H4 (cell line): ENCODE measurements at places on chromosomes 6 and 20. TPM values are rescaled to one million over a fixed set of nuclear protein-coding genes. Genes with fewer than 3 reads are reported as not detected.

DNA sequence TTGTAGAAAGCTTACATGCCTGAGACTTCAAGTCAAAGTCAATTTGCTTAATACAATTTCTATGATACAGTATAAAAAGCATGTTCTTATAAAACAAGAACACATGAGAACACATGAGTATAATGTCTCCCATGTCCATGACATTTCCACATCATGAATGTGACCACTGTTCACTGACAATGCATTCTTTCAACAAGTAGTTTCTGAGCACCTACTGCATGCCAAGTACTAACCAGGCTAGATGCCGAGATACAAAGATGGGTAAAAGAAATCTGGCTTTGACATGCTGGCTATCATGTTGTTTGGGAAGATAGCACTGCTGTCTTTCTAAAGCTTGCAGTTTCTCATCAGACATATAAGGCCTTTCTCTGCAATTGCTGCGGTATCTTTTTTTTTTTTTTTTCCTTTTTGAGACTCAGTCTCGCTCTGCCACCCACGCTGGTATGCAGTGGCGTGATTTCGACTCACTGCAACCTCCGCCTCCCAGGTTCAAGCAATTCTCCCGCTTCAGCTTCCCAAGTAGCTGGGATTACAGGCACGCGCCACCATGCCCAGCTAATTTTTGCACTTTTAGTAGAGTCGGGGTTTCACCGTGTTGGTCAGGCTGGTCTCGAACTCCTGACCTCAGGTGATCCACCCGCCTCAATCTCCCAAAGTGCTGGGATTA is 123.6 kb upstream of the DST start:
- no peak for DNase-seq

The SNAP25 gene
- 0.74 and 1.2 TPM in 2 replicates for total RNA-seq

DNA sequence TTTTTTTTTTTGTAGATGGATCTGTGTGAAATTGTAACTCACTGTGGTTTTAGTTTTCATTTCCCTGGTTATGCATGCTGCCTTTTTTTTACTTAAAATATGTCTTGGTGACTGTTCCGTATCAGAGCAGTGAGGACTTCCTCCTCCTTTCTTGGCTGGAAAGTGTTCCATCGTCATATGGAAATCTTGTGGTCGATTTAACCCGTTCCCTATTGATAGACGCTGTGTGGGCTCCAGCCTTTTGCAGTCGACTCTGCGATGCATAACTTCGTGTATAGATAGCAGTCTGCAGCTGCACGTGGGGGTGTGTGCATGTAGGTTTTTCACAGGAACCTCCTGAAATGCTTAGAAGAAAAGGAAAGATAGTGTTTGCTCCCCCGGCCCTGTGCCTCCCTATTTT is 28.1 kb upstream of the PNPLA1 start:
- DNase-seq, result no peak

The SLC22A2 gene
- not detected in 2 replicates for total RNA-seq

The TP53TG5 gene
- not detected in 2 replicates for total RNA-seq

DNA sequence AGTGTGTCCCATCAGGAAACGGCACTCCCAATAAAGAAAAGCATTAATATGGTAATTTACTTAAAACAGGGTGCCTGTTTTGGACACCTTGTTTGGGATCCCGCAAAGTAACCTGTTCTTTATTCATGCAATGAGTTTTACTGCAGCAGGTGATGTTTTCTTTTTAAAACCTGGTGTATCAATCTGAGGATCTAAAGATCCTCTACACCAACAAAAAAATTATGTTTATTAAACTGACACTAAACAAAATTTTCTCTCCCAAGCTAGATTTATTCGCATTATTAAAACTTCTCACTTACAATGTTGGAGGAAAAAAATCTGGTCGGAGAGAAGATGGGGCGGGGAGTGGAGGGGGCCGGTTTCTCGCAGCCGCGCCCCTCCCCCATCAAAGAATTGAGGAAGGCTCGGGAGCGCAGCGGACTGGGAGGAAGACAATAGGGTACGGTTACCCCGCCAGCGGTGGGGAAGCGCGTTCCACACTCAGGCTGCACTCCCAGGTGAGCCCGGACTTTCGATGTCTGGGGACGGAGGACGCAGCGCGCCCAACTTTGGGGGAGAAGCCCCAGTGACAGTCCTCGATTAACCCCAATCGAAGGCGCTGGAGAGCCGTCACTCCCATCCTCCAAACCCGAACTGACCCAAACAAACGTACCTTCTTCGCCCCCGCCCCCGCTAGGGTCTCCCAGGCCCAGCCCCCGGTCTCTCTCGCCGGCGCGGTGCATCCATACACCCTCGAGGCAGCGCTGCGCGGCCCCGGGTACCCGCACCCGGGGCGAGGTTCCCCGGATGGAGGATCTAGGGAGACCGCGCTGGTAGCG is 1.3 kb downstream of the CD24 start:
- no peak for DNase-seq

- DNase-seq, result no peak
Measured at GRCh38 chr6:148817689-148818088, 70.9 kb downstream of the UST start.
